Activated T-helper 17 cell treated with anti-CD3 and anti-CD28 coated beads, Interleukin-2, amount 50 U/mL, for 72 hours (primary cell): ENCODE measurements at places on chromosomes 3 and 15.

DNA sequence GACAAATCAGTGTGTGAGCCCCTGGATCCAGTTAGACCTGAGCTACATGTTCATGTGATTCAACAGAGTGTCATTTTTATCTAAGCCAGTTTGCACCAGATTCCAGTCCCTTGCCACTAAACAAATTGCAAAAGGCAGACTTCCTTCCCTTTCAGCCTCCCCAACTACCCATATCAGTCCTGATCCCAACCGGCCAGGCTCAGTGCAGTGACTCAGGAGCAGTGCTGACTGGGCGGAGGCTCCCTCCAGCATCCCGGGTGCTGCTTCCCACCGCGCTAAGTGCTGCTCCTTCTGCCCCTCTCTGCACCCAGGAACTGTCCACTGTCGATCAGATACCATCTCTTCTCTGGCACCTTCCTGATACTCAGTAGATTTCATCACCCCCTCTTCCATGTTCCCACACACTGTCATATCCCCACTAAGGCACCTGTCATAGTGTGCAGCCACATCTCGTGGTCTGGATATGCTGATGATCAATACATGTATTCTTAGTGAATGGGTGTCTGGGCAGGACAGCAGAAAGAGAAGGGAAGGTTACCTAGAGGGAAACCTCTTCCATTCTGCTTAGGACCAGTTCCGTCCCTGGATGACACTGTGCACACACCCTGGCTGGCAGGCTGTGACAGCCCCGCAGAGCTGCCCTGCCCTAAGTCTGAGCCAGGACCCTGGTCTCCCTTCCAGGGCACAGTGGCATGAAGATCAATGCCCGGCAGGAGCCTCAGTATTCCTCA, 108.8 kb upstream of the RAD18 start:
- ATAC-seq: peak; percentile 21

GRCh38 chr3:65786890-65787289, 251.8 kb downstream of the MAGI1 start:
- no peak for ATAC-seq

GRCh38 chr3:192897005-192897404, 20.7 kb downstream of the MB21D2 start:
- ATAC-seq: no peak

- no peak for ATAC-seq
Observed at GRCh38 chr3:39752751-39753150, 56.7 kb upstream of the MYRIP start.

GRCh38 chr3:188137051-188137450, 16.9 kb upstream of the LPP start:
- no peak for ATAC-seq

GRCh38 chr3:4814305-4814903, 164.8 kb upstream of the BHLHE40 start:
- ATAC-seq: no peak

- ATAC-seq: no peak
Observed at GRCh38 chr3:134030379-134031347, 938 bp upstream of the SLCO2A1 start.

DNA sequence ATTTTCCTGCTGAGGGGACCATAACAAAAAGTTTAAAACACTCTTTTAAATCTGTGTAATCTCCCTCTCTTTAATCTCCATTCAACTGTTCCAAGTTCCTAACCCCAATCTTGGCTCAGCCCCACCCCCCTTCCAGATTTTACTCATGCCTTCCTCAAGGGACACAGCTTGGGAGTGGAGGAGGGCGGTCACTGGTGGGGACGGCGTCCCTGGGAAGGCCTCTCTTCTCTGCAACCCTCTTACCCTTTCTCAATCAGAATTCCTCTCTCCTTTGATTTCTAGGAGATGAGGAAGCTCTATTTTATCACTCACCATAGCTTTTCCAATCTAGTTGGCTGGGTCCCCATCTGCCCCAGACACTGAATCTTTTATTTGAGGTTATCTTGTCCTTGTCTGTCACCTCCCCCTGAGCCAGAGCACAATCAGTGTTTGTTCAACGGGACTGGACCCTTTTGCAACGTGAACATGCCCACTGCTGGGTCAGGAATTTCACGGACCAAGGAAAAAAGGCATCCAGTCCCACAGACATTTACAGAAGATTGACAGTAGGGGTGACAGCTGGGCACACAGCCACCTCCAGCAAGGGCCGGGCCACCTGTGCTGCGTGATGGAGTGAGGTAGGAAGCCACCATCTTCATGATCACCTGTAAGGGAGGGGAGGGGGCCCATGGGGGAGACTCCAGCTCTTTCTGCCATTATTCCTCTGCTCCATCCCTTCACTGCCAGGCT, 84.0 kb upstream of the HERC1 start:
- no peak for ATAC-seq

- ATAC-seq: no peak
Observed at GRCh38 chr15:62850791-62851291, 191.7 kb upstream of the TPM1 start.

GRCh38 chr15:27933562-27933961, 165.6 kb downstream of the OCA2 start:
- ATAC-seq: no peak

GRCh38 chr3:139517321-139518065, 22.0 kb downstream of the RBP1 start:
- no peak for ATAC-seq

DNA sequence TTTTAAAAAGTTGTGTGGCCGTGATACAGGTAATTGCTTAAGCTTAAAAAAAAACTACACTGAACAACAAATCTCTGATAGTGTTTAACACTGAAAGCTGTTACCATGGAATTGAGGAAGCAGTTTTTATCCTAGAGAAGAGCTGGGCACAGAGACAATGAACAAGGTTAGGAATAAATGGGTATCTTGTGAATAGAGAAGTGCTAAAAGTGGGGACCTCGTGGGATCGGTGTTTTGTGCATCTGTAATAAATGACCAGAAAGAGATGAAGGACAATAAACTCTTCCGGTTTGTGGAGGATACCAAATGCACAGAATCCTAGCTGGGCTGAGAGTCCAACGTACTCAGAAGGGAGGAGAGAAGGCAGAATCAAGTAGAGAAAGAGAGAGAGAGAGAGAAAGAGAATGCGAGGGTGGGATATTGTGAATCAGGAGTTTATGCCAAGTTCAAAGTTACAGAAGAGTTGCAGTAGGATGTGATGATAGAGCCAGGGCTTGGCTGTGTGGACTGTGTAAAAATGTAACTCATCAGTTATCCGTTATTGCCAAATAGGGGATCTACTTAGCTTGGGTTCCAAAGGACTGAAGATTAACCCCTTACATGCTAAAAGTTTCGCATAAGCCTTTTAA, 148.9 kb downstream of the IL20RB start:
- no peak for ATAC-seq

DNA sequence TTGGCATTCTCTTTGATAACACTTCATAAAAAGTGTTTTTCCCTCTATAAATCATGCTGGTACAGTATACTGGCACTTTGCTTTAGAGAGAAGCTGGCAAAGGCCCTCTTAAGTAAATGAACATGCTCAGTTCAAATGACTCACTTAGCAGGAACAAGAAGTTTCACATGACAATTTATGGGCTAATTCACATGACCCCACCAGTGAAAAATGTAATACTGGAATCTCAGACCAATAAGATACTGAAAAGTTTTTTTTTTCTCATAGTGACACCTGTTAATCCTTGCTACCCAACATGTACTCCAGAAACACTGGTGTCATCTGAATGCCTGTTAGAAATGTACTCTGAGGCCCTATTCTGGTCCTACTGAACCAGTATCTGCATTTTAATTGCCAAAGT, 13.9 kb downstream of the BTBD1 start:
- no peak for ATAC-seq

GRCh38 chr3:156413293-156413892, 141.5 kb downstream of the SSR3 start:
- no peak for ATAC-seq

DNA sequence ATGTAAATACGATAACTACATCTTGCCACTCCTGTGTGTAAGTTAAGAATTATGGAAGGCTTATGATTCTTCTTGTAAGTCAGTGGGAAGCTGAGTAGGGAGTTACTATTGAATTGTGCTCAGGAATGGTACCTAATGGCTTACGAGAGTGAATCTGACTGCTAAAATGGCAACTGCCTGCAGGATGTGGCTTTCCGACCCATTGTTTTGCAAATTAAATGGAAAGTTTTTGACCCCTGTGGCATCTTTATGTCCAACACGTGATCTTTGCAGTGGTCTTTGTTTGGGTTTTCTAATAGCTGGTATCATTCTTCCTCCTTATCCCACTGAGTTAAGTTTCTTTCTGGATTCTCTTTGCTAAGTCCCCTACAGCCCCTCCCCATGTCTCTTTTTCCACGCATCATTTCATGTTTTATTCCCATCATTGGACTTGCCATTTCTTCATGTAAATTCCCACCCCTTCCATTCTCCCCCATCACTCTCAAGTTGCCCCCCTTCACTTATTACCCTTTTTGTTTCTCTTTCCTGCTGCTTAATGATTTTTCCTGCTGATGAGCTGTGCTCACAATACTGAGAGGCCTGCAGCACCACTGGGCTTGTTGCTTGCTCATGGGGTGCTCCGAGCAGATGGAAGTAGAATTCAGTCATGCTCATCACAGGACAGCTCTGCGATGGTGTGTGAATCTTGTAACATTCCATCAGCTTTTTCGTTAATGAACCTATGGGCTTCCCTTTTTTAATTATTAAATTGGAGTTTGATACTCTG, 428.2 kb upstream of the IL12A start:
- ATAC-seq: no peak

GRCh38 chr3:179995406-179995805, 41.3 kb downstream of the PEX5L start:
- ATAC-seq: no peak

DNA sequence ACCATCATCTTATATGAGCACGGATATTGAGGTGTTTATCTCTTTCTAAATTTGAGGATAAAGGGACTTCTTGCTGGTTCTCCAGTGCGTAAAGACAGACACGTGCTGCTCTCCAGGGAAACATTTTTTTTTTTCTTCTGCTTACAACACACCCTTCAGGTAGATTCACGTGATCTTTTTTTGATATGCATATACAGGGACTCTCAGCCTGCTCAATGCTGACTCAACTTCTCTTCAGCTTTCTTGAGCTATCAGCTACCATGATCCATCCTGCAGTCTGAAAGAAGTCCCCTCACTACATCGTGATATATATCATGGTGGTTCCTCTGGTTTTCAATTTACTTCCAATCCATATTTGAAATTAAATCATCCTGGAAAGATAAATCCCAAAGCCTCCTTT, 87.1 kb upstream of the SLITRK3 start:
- ATAC-seq: no peak

DNA sequence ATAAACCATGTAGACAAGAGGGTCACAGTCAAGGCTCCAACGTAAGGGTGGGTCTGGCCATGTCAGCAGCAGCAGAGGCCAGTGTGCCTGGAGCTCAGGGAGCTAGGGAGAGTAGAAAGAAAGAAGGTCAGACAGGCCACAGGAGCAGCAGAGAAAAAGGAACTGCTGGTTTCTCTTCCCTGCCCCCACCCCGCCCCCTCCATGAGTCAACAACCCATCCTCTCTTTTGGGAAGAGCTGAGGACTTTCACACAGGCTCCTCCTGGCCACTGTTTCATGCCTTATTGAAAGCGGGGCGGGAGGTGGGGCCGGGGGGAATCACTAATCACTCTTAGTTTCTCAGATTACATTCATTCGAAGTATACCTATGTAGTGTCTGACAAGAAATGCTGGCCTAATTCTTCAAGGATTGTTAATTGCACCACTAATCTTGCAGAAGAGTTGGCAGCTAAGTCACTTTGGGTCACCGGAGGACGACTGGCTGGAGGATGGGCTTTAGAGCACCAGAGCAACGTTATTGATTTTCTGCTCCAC, 9.1 kb upstream of the SCG3 start:
- no peak for ATAC-seq

DNA sequence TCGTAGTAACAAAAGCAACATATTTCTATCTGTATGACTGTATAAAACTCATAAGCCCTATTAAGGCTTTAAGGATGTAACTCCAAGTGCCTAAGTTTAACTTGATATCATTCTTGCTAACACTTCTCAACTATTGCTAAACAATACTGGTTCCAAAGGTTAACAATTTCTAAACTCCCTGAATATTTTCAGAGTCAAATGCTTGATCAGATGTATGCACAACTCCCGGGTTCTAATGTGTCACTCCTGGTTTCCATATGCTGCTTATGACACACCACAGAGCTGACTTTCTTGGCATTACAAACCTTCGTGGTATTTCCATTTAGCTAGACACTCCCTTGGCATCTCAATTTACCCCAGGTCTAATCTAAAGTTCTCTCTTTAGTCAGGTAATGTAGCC, 26.3 kb downstream of the DZIP1L start:
- ATAC-seq: no peak

DNA sequence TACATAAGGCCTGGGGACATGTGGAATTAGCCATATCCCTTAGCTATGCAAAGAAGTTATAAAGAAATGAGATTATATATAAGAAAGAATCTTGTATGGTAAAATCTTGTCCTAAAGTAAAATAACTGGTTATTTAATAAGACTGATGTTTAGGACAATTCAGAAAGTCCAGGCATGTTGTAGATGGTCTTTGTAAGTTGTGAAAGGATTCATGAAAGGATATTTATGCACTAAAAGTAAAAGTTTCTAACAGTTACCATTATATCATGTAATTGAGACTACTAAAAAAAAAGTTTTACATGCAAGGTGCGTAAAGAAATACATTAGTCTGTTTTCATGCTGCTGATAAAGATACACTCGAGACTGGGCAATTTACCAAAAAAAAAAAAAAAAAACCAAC, 146.3 kb downstream of the FMN1 start:
- no peak for ATAC-seq

GRCh38 chr3:23864931-23865330, 51.9 kb downstream of the NKIRAS1 start:
- ATAC-seq: no peak

DNA sequence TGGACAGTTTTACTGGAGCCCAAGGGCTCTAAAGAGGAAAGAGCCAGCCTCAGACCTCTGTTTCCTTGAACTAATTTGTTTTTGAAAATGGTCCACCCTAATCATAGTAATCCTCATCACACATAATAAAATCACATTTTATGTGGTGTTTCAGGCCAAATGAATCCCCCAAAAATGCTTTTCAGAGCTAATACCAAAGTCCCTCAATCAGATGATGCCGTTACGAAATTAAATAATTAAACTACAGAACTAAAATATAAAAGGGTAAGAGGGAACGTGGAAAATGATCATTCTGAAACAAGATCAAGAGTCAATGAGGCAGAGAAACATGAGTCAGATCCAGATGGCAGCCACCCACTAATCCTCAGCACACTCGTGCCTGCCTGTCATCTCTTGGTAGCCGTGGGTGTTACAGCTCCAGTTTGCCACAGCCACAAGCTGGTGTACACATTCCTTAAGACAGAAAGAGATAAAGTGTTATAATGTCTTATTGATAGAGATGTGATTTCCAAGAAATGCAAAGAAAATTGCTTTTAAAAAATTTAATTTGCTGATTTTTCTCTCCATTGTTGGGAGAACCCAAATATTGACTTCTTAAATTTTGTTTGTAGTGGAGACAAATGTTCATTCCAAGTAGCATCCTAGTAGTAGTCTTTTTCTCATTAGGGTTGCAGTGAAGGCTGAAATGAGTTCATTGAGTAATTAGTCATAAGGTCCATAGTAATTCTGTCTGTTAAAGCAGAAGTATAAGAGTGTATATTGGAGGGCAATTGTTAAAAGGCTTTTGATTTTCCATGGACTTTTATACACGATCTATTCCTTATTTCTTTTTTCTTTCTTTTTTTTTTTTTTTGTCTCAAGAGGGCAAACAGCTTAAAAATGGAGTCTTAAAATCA, 104.2 kb downstream of the AGBL1 start:
- peak; percentile 98 for ATAC-seq

- ATAC-seq: peak; percentile 76
Observed at GRCh38 chr3:122975163-122975923, 52.2 kb downstream of the SEMA5B start.
